ENCODE measurements at places on chromosomes 12 and 14.

DNA sequence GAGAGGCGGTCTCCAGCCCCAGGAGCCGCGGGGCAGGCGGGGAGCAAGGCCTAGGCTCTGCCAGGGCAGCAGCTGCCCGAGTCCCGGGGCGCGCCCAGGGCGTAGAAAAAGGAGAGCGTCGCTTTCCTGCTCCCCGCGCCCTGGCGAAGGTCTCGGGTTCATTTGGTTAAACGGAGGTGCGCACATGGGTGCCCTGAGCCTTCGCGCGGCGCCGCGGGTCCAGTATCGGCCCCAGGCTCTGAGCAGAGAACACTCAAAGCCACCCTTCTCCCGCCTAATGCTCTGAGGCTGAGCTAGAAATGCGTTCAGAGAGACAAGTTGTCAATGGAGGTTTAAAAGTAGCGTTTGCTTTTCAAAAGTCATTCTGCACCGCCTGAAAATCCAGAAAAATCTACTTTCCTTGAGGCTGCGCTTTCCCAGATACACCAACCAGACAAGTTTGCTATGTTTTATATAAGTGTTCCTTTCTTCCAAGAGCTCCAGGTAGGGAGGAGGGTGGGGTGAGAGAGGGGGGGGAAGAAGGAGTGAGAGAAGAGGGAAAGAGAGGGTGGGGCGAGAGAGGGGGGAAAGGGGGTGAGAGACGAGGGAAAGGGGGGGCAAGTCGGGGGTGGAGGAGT is 1.5 kb downstream of the TMEM132C start:
- DNase-seq, result no peak

DNA sequence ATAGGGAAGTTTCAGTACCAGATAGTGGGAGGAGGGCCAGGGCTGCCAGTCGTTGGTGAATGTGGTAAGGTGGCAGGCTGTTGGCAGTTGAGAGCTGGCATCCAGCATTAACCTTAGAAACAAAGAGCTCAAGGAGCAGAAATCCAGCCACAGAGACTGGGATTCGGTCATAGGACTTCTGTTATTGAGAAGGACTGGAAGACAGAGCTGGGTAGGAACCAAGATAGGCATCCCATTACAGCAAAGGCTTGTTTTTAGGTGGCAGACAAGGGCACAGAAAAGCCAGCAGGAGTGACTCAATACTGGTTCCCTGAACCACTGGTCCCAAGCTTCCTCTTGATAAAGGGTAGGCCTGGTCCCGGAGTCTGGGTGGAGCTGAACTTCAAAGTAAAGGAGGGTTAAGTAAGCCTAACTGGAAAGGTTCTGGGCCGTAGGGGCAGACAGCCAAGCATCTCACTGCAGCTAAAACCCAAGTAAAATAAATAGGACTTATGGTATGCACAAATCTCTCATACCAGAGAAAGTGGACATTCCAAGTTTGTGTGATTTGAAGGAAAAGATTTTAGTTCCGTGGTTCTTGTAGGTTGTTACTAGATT is 147.9 kb downstream of the ETV6 start:
- DNase-seq, result no peak

GRCh38 chr14:58077621-58078020 is 74.4 kb downstream of the ARMH4 start:
- DNase-seq, result no peak

GRCh38 chr12:45568808-45569207 is 160.7 kb upstream of the ARID2 start:
- no peak for DNase-seq

Data from NCI-H1930 (cell line).